Upper lobe of left lung (tissue), 6 donors: ENCODE measurements at places on chromosomes 1 and 21.

DNA sequence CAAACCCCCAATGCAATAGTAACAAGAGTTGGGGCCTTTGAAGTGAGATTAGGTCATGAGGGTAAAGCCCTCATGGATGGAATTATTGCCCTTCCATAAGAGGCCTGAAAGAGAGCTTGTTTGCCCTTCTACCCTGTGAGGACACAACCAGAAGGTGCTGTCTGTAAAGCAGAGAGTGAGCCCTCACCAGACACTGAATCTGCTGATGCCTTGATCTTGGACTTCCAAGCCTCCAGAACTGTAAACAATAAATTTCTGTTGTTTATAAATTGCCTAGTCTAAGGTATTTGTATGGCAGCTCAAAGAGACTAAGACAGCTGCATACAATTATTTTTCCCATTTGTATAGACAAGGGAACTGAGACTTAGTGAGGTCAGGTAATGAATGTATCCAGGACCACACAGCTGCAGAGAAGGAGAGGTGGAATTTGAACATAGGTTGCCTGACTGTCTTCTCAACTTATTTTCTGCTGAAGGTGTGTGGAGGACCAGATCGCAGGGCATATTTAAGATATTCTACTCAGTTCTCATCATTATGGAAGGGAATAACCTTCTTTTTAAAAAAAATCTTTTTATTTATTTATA is 18.7 kb downstream of the IL23R start:
- DNase-seq, result no peak

DNA sequence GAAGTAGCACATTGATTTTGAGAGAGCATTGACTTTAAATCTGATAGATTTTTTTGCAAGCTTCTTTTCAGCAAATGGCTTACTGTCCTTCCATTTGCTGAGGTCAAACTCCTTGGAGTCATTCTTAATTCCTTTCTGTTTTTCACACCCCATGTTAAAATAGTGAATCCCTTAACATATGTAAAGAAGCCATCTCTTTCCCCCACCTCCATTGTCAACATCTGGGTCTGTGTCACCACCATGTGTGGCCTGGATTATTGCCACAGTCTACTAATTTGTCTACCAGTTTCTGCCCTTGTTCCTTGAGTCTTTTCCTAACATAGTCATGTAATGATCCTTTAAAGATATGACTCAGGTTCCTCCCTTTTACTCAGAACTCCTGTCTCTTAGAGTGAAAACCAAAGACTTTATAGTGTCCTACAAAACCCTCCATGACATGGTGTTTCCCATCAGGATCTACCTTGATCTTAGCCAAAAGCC is 104.7 kb downstream of the ST6GALNAC3 start:
- DNase-seq, result no peak

DNA sequence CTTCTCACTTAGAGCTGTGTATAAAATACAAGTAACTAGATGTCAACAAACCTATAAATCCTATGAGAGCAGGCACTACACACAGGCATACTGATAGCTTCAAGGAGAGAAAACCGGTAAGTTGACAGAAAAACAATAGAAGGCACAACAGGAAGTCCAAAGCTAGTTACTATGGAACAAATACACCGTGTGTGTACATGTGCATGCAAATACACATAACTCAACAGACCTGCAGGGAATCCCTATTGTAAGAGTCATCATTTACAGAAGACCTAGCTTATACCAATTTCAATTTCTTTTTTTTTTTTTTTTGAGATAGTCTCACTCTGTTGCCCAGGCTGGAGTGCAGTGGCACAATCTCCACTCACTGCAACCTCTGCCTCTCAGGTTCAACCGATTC is 26.3 kb downstream of the JAK1 start:
- no peak for DNase-seq

- peak; percentile 66 for DNase-seq
These were observed 66.5 kb upstream of the LRRN2 start for GRCh38 chr1:204751883-204752687.

GRCh38 chr1:91724231-91724630 is 161.7 kb downstream of the TGFBR3 start:
- DNase-seq, result no peak

DNA sequence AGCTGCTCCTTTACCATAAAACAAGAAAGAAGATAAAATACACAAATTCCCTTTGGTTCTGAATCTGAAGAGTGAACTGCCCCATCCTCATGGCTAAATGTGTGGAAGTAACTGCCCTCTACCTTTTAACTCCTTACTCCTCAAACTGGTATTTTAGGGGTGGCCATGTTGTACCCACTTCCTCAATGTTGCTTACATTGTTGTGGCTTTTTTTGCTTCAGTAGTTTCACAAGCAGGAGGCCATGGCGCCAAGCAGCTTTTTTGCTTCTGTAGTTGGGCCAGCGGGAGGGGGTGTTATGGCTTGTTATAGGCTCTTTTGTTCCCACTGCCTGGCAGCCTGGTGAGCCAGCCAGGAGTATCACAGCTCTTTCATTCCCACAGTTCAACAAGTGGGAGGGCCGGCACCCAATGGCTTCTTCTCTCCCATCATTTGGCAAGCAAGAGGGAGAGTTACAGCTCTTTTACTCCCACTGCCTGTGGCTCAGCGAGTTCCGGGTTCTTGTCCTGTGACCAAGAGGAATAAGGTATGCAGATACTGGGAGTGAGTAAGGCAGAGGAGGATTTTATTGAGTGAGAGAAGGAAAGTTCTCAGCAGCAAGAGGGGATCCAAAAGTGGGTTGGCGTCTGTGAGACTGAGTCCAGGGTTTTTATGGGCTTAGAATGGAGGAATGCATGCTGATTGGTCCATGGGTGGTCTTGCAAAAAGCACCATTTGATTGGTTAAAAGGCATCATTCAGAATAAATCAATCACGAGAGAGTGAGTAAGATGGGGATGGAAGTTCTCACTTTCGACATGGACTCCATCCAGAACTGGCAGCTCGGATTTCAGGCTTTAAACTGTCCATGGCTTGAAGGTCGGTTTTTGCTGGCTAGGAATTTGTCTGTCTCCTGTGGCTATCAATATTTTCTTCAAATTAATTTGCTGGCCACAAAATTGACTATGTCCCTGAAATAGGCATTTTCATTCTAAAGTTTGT is 429.6 kb downstream of the HLX start:
- DNase-seq, result no peak

DNA sequence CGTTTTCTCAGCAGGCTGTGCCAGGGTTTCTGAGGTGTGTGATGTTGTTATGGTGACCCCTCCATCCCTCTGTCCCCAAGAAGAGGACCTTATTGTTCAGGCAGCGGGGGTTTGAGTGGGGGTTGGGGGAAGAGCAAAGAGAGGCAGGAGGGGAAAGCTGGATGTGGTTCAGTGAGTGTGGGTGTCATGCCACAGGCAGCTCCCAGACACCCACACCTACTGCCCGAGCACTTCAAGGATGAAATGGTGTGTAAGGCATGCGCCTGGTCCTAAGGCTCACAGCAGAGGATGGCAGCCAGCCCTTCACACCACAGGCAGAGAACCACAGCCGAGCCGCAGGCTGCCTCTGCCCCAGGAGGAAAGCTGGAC is 49.9 kb upstream of the STUM start:
- no peak for DNase-seq

DNA sequence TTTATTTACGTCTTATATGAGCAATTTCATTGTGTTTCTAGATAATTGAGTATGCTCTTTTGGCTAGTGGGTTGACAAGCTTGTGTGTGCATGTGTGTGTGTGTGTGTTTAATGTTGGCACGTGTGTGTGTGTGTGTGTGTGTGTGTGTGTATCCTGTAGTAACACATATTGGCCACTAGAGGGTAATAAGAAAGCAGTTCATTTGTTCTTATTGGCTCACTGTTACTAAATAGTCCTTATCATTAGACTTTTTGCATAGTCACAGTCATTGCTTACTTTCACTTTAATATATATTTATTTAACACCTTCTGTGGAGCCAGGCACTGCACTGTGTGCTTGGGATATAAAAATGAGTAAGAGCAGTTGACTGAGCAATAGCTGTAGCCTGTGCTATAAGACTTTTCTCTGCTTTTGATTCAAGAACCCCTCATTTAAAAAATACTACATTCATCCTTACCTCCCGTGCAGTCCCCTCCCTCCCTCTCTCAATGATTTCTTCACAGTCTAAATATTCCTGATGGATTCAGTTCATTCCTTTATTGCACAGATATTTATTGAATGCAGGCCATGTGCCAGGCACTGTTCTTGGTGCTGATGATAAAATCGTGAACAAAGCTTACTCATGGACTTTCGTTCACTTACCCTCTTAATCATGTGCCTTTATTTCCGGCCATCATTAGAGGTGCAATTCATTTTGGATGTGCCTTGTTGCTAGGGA is 96.7 kb downstream of the DYRK1A start:
- DNase-seq, result no peak

DNA sequence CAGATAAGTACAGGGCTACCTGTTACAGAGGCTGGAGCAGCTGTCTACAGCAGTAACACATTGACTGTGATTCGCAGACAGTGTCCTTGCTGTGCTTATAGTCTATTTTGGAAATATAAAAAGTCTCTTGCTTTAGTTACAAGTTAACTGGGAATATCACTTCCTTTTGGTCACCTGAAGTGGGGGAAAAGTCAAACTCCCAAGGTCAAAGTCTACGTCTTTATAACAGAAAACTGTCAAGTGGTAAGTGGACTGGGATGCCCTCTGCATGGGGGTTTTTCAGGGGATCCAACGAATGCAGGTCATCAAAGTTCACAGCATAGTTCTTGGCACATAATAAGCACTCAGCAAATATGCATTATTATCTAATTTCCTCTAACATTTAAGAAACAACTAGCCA is 55.4 kb downstream of the FAM78B start:
- no peak for DNase-seq

DNA sequence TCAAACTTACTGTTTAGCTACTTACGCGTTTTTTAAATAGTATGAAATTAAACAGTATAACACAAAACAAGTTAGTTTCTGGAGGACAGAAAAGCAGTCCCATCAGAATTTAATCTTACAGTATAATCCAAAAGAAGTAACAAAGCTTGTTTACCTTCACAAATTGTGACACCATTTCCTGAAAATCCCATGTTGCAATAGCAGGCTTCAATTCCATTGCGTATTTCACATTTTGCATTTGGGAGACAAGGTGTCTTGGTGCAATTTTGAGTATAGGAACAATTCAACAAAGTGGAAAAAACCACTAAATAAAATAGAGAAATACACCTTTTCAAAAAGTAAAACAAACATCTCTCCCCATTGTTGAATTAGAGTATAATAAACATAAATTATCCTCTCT is 1.6 kb downstream of the ADGRL4 start:
- DNase-seq, result no peak

DNA sequence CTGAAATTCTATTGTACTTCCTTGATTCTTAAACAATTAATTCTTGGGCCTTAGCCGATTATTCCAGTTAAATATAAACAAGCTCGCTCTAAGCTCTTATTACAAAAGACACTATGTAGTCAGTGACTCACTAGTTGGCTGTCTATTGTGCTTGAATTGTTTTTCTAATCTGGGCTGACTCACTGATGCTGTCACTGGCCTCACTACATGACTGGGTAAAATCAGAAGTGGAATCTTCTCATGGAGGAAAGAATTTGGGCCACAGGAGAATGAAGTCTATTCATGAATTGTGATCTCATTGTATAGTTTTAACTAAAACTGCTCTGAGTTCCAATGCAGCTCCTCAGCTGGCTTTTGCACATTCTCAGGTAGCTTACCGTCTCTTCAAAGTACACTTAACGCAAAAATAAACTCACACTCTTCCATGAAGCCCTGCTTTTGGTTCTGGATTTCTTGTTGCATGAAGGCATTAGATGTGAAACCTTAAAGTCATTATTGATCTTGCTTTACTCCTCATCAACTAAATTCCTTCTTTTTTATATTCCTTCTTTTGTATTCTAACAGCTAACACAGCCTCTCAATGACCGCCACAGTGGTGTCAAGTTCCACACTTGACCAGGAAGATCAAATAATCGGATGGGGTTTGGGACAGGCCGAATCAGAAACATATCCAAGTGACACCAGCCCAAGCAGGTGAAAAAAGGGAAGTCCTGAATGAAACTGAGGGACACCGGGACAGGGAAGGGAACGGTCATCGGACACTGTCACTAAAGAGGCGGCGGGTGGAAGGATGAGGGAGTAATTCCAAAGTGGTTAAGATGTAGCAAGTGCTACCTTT is 80.9 kb upstream of the LBR start:
- DNase-seq, result no peak

GRCh38 chr1:41535276-41535675 is 50.8 kb upstream of the EDN2 start:
- no peak for DNase-seq
